AML-193 (cell line): ENCODE measurements at places on chromosomes 5 and 9.

GRCh38 chr5:9892696-9893095, 262.5 kb upstream of the TAS2R1 start:
- DNase-seq = no peak

- no peak for DNase-seq
Observed at GRCh38 chr9:95595721-95596295, 79.0 kb upstream of the PTCH1 start.

GRCh38 chr9:79977510-79978197, 405.9 kb downstream of the TLE4 start:
- DNase-seq = no peak

- DNase-seq = no peak
Observed at GRCh38 chr5:44659334-44659733, 149.4 kb upstream of the MRPS30 start.

- no peak for DNase-seq
Observed at GRCh38 chr5:127957701-127958239, 125.8 kb upstream of the SLC12A2 start.

DNA sequence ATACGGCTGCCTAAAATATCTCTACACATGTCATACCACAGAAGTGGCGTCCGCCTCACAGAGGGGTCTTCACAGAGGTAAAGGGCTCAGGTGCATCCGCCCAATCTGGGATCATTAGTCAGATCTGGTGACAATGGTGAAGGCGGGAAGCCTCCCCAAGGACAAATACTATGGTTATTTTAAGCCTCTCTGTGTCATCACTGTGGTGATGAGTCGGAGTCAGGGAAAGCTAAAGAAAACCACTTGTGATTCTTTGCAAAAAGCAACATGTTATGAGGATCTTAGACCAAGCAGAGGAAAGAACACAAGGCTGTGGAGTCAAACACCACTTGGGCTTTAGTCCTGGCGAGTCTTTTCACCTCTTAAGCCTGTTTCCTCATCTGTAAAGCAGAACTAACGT, 190.4 kb downstream of the DRD1 start:
- no peak for DNase-seq

DNA sequence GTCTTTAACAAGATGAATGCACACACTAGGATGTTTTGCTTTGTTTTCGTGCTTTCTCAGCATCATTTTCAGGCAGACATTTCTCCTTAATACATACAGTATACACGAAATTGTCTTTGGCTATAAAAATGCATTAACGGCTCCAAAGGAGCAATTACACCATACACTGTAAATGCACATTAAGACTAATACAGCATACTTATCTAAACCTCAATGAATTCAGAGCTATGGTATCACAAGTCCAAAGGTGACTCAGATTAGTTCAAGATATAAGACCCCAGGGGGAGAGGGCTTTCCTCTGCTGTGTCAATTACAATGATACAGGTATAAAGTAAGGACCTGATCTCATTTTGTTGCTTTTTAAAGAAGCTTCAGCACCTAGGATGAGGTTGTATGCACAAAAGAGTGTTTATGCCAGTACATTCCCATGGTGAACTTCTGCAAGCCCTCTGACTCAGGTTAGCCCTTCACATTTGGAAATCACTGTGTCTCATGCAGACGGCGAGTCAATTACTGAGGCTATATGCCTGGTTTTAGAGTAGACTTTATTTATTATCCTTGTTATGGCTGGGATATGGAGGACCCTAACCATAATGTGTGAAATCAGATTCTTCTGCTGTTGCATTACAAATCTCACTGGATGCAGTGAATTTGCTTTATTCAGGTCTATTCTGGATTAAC, 233.3 kb downstream of the ZNF608 start:
- DNase-seq = no peak

DNA sequence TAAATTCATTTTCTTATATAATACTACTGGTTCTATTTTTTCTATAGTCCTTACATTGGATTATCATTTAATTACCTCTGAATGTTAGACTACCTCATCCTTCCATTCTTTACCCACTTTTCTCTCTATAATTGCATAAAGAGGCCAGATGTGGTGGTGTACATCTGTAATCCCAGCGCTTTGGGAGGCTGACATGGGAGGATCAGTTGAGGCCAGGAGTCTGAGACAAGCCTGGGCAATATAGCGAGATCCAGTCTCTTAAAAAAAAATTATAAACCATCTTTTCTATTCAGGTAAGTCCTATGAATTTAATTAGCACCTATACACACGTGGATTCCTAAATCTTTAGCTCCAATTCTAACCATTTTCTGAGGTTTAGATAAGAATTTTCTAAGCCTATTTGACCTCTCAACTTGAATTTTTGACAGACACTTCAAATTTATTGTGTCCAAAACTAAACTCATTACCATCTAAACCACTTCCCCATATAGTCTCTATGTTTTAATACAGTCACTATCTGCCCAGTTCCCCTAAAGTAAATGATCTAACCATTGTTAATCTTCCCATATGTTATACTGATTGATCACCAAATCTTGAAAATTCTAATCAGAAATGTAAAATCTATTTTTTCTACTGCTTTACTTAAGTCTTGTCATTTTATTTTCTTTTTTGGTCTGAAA, 33.0 kb upstream of the CHD1 start:
- DNase-seq = peak; percentile 10
